Smooth muscle cell of the umbilical artery (primary cell): ENCODE measurements at places on chromosomes 16 and 17. TPM values are rescaled to one million over a fixed set of nuclear protein-coding genes. Genes with fewer than 3 reads are reported as not detected.

The RNF112 gene
- 2.1 and 3.8 TPM in 2 replicates for total RNA-seq

The SOX9 gene
- total RNA-seq = 1.8 and 11.9 TPM in 2 replicates

The C17orf50 gene
- total RNA-seq = not detected in 2 replicates

The KCNJ18 gene
- not detected in 2 replicates for total RNA-seq

The ADAMTS18 gene
- under 0.01 TPM in 1 of 2 replicates, not detected in the other for total RNA-seq

The SPATA33 gene
- total RNA-seq = 5.0 TPM in 2 replicates

The BICDL2 gene
- total RNA-seq = 0.28 and 0.59 TPM in 2 replicates

The VTN gene
- 3.4 and 51.4 TPM in 2 replicates for total RNA-seq

The TTYH2 gene
- 3.6 and 5.3 TPM in 2 replicates for total RNA-seq

The ENDOV gene
- 24.7 and 25.2 TPM in 2 replicates for total RNA-seq

The NXPH3 gene
- not detected in 2 replicates for total RNA-seq

The SCN4A gene
- not detected in 2 replicates for total RNA-seq

The GTF3C1 gene
- total RNA-seq = 63.0 and 89.9 TPM in 2 replicates

The NEUROD2 gene
- total RNA-seq = not detected in 2 replicates
